Esophagus muscularis mucosa (tissue), 4 donors: ENCODE measurements at places on chromosomes 3 and 15. TPM values are rescaled to one million over a fixed set of nuclear protein-coding genes. Genes with fewer than 3 reads are reported as not detected.

GRCh38 chr3:9615003-9615628 is 34.2 kb upstream of the MTMR14 start:
- H3K27ac ChIP-seq = no peak overlapping the region
- no peaks in the 10 kb centered on the region for H3K36me3 ChIP-seq
- no peaks in the 10 kb centered on the region for H3K4me1 ChIP-seq
- H3K27me3 ChIP-seq = no peaks in the 10 kb centered on the region

DNA sequence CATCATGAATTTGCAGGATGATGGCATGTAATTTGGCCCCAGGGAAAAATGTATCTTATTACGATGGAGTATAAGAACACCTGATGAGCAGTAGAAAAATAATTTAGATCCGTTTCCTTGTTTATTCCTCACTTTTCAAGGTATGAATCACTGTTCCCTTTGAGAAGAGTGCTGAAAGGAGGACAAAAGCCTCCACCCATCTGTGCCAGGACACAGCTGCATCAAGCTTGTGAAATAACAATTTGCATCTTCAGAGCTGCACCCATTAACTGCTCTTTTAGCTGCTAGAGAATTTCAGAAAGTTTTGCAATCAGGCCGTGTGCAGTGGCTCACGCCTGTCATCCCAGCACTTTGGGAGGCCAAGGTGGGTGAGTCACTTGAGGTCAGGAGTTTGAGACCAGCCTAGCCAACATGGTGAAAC is 9.6 kb downstream of the CLDND1 start:
- no peaks in the 10 kb centered on the region for H3K4me1 ChIP-seq
- no peak for DNase-seq
- no peak overlapping the region for H3K4me3 ChIP-seq

DNA sequence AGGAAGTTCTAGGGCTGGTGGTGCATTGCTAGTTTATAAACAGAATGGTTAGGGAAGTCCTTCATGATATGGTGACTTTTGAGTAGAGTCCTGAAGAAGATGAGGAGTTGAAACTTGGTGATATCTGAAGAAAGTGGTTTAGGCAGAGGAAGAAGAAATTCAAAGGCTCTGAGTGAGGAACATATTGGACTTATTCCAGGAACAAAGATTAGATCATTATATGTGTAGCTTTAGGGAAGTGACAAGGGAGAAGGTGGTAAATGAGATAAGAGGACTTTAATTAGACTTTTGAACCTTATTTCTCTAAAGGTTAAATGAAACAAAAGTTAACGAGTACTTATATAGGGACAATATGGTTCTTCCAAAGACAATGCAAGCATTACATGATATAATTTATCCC is 286.7 kb downstream of the DOCK3 start:
- H3K4me3 ChIP-seq = no peak overlapping the region
- peaks cover 13% of the 10 kb centered on the region for H3K4me1 ChIP-seq
- DNase-seq = no peak
- no peaks in the 10 kb centered on the region for H3K27me3 ChIP-seq
- H3K36me3 ChIP-seq = no peaks in the 10 kb centered on the region
- no peak overlapping the region for H3K27ac ChIP-seq

DNA sequence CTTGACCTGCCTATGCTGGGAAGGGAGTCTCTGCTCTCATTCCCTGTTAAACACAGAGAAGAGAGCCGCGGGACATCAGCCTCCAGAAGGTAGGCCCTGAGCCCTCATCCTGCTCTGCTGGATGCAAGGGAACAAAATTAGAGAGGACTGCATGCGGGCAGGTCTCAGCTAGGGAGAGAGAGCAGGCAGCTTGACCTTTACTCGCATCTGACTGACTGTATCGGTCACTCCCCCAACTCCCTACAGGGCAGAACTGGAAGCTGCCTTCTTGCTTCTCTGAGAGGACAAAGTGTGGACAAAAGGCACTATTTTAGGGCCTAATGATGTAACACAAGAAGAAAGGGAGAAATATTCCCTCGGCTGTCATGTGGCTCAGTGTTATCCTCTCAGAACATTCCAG is 38.7 kb upstream of the ATOSA start:
- H3K4me3 ChIP-seq = no peak overlapping the region
- no peak overlapping the region for H3K27ac ChIP-seq
- H3K4me1 ChIP-seq = no peaks in the 10 kb centered on the region
- peak; percentile 64 for DNase-seq

CISH gene
- total RNA-seq = 1.7 TPM
